Left ventricle myocardium inferior (tissue), 1 donor: ENCODE measurements at places on chromosomes 2 and 18.

- DNase-seq, result no peak
Measured at GRCh38 chr2:136024616-136025015, 39.2 kb upstream of the DARS1 start.

GRCh38 chr2:120531365-120531764, 185.4 kb downstream of the INHBB start:
- DNase-seq, result no peak

GRCh38 chr2:200869014-200869413, 4.6 kb upstream of the CLK1 start:
- DNase-seq, result no peak

GRCh38 chr18:73758446-73758845, 389.2 kb downstream of the FBXO15 start:
- DNase-seq, result no peak

DNA sequence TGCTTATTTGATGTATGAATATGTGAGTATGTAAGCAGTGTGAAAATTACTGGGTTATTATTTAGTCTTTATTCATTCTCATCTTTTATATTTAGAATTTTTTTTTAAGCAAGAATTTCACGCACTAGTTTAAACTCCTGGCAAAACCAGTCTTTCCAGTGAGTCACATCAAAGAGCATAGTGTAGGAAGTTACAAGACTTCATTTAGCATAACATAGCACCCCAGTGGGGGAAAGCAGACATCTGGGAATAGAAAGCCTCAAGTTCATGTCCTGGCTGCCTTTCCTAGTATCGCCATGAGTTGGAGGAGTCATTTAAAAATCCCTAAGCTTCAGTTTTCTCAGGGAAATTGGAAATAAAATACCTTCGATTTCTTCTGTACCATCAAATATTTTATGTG, 408.3 kb downstream of the NUP35 start:
- DNase-seq, result no peak

GRCh38 chr2:118279005-118279404, 190.7 kb downstream of the INSIG2 start:
- no peak for DNase-seq

DNA sequence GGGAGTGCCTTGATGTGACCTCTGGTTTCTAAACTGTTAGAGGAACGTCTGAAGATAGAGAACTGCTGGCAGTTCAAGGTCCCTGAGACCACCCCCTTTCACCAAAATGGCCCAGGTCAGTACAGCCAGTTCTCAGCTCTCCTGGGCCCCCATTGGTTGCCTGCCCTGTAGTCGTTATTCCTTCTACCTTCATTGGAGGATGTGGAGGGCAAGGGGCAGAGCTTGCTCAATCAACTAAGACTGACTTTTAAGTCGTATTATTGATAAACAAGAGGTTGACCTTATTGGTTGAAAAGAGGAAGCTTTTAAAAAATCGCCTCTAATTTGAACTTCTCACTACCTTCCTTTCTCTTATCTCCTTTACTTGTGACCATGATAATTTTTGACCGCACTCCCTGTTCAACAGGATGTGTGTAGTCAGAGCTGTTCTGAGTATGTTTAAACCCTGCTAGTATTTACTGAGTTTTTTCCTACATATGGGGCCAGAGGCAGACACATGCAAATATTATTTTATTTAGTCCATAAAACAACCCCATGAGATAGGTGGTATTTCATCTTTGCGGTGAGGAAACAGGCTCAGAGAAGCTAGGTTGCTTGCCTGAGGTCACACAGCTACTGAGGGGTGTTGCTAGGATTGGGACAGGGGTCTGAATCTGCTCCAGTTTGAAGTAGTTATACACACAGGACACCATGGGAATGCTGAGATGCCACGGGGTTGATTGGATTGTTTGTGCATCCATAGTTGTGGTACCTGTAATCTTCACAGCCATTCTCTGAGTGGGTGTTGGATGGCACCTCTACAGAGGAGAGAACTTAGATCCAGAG, 65.9 kb downstream of the TMEM247 start:
- no peak for DNase-seq

DNA sequence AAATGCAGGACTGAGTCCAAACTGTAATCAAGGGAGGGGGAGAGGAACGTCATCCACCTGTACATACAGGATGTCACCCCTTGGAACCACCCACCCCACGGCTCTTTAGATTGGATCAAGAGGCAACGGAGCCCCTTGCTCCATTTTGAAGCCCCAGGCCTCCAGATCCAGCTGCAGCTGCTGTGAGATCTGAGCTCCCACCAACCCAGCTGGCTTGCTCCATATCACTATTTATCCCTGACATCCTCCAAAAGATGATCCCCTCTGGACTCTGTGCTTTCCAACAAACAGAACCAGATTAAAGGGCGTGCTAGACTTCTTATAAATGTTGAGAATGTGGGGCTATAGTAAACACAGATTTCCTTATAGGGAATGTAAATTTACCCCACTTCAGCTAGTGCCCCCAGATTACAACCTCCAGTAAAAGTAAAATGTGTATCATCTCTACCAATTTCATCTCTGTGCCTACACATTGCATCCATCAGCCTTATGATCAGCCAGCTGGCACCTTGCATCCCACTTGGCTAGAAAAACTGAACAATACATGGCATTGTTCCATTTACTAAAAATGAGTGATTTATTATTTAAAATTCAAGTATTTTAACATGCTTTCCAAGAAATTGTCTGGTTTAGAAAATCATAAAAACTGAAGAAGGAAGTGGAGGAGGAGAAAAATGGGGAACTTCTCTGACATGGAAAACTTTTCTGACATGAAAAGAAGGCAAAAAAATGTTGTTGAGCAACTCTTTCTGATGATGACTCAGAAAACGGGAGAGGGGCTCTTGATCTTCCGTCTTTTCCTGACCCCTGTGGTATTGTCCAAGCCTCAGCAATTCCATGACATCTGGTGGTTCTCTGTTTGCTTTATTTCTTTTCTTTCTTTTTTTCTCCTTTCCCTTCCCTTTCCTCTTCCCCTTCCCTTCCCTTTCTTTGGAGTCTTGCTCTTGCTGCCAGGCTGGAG, 262.6 kb upstream of the THUMPD2 start:
- no peak for DNase-seq

- DNase-seq, result no peak
Measured at GRCh38 chr2:43223521-43224001, 2.8 kb downstream of the ZFP36L2 start.

DNA sequence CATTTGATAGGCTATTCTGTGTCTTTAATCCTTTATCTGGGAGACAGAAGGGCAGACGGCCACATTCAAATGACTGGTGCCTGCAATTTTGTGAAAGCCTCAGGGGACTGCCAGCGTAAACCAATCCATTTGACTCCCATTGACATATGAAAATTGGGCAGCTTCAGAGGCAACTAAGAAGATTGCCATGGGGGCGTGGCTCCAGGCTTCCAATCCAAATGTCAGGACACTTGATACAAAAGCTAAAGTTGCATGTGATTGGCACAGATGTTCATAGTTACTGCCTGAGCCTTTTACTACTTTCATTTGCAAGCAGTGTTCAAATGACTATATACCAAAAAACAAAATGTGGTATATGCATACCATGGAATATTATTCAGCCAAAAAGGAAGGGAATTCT, 42.0 kb downstream of the SPC25 start:
- no peak for DNase-seq

- peak; percentile 91 for DNase-seq
Measured at GRCh38 chr2:159615367-159616285, 722 bp downstream of the BAZ2B start.

GRCh38 chr2:234730066-234730640, 221.7 kb upstream of the SH3BP4 start:
- DNase-seq, result no peak

GRCh38 chr2:101355401-101356054, 31.8 kb downstream of the CREG2 start:
- DNase-seq, result no peak

DNA sequence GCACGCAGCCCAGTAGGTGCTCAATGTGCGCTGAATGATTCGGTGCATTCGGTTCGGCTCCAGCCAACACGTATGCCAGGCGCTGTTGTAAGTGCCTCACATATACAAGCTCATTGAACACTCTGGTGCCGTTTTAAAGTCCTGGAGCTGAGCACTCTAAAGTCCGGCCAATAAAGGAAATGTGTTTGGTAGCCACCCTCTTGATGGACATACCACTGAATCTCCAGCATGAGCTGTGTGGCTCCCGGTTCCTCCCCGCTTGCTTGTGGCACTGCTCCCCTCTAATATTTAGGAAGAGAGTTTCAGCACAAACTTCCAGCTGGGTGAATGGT, 112.1 kb downstream of the MCFD2 start:
- no peak for DNase-seq

DNA sequence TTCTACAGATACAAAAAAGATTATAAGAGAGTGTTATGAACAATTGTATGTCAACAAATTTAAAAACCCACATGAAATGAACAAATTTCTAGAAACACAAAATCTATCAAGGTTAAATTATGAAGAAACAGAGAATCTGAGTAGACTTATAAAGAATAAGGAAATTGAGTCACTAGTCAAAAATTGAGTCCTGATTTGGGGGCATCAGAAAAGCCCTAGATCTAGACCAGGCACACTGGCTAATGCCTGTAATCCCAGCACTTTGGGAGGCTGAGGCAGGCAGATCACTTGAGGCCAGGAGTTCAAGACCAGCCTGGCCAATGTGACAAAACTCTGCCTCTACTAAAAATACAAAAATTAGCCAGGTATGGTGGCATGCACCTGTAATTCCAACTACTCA, 15.3 kb upstream of the SPR start:
- no peak for DNase-seq

DNA sequence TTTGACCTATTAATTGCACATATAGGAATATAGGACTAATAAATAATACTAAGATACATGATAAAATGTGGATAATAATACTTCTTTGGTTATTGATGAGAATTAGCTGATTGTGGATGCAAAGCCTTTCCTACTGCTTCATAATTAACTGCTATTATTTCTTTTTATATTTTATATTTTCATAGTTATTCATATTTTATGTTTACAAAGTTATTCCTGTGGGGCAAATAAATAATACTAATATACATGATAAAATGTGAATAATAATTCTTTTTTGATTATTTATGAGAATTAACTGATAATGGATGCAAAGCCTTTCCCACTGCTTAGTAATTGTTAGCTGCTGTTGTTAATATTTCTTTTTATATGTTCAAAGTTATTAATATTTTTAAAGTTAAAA, 146.7 kb downstream of the EHBP1 start:
- no peak for DNase-seq

DNA sequence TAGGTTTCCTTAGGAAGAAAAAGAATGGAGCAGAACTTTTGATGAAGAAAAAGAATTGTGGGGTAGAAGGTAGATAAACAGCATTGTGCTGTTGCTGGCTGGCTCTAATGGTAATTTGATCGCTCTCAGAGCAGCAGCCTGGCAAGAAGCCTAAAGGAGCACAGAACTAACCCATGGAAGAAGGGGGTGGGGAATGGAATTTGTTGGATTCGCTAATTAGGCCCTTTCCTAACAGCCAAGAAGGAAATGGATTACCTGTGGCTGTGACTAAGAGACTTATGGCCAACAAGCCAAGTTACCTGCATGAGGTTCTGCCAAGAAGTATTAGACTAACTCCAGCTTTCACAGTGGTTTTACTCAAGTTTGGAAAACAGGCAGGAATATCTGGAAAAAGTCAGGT, 210.6 kb downstream of the IKZF2 start:
- peak; percentile 15 for DNase-seq

DNA sequence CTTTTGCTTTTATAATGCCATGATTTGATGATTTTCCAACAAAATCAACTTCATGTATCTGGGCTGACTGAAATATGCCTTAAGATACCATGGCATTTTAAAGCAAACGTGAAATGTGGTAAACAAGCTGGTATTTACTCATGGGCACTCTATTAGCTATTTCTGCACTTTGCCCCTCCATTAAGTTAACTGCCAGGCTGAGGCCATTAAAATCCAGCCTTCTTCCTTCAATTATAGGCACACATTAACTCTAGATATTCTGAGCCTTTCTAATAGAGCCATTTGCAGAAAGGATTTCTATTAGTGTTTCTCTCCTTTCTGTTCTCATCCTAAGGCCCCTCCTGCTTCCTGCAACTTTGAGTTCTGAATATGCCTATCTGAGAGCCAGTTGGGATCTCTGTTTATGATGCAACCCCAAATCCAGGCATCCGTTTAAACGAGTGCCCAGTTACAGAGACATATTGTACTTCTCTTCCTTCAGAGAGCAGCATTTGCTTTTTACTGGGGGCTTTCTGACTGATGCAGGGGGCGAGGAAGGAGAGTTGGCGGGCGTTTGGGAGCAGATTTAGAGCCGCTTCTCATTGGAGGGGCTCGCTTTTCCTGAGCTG, 1.6 kb upstream of the KCNJ3 start:
- no peak for DNase-seq

GRCh38 chr18:23798824-23799223, 109.6 kb downstream of the LAMA3 start:
- no peak for DNase-seq

- DNase-seq, result no peak
Measured at GRCh38 chr2:176239031-176239430, 30.2 kb upstream of the MTX2 start.

DNA sequence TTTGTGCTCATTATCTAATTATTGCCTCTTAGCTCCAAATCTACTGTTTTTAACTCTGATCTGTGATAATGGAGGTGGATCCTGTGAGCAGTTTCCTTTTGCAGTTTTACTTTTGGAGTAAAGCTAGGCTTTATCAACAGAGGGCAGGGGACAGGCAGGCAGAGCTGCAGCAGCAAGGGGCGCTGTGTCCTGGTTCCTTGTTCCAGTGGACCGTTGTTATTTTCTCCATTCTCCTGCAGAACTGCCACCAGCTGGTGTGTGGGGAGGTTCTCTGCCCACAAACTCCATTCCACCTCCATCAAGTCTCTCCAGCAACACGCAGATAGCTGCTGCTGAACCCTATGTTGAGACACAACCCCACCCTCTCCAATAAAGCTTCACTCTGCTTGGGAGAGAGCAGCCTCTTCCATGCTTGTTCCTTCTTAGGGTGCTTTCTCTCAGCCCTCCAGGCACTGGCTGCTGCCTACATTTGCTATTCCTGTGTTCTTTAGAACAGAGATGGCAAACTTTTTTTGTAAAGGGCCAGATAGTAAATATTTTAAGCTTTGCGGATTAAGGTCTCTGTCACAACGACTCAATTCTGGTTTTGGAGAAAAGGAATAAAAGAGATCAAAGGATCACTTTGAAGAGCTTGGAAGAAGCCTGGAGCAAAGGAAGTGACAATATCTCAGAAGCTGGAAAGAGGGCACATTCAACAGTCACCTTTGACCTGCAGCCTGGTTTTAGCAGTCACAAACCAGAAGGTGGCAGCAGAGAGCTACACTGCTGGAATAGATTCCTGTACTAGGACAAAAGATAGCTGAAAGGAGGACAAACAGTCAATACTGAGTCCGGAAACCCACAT, 208.8 kb downstream of the CCDC178 start:
- DNase-seq, result peak; percentile 19
